ENCODE measurements at places on chromosomes 7 and 10. TPM values are rescaled to one million over a fixed set of nuclear protein-coding genes. Genes with fewer than 3 reads are reported as not detected.

The NANOS1 gene
- total RNA-seq = 34.0 TPM

The TMEM140 gene
- total RNA-seq = not detected

DNA sequence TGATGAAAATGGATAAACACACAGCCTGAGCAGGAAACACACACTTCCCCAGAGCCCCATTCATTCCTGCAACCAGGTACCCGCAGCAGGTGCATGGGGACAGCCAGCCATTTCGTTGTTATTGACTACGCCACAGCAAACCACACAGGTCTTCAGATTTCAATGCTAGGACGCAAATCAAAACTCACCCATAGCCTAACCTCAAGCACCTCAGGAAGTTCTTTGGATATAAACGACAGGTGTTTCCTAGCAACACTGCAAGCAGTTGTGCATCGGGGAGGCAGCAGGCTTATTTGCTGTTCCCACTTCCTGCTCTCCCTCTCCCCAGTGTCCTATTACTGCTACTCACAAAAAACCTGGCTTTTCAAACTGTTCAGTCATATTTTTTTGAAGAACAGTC lies 176.5 kb upstream of the FRMD4A start:
- H3K36me3 ChIP-seq = peaks cover 9% of the 10 kb centered on the region
- peaks cover 4% of the 10 kb centered on the region for H3K27me3 ChIP-seq
- H3K4me3 ChIP-seq = no peak overlapping the region
- H3K4me1 ChIP-seq = no peaks in the 10 kb centered on the region

DNA sequence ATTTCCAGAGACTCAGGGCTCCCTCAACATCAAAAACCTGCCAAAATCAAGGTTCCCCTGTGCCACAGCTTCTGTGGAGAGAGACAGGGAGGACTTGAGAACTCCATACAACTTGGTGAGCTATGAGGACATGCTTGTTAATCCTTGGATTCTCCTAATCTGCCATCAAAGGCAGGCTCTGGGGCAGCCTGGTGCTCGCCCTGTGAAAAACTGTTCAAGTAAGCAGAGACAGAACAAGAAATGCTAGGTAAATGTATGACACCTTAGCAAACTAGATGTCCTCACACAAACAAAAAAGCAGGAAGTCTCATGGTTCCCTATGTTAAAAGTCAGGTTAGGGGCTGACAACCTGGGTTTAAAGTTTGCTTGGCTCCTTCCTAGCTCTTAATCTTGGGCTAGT lies 73.6 kb downstream of the ANK3 start:
- H3K36me3 ChIP-seq = no peaks in the 10 kb centered on the region
- no peak overlapping the region for H3K27ac ChIP-seq
- no peak overlapping the region for H3K4me3 ChIP-seq
- no peak for DNase-seq

GRCh38 chr10:95290461-95291364 lies at the start of gene PDLIM1:
Gene PDLIM1 (minus strand): TSS chr10:95291003. CDS start chr10:95290915, 88 bp downstream.
- peaks cover 3% of the 10 kb centered on the region for H3K4me1 ChIP-seq
- peak; percentile 62 for DNase-seq
- no peaks in the 10 kb centered on the region for H3K36me3 ChIP-seq
- H3K27ac ChIP-seq = no peak within 1 kb of the TSS
- peak within 1 kb of the TSS; percentile 85 for H3K4me3 ChIP-seq
- peaks cover 24% of the 10 kb centered on the region for H3K27me3 ChIP-seq

DNA sequence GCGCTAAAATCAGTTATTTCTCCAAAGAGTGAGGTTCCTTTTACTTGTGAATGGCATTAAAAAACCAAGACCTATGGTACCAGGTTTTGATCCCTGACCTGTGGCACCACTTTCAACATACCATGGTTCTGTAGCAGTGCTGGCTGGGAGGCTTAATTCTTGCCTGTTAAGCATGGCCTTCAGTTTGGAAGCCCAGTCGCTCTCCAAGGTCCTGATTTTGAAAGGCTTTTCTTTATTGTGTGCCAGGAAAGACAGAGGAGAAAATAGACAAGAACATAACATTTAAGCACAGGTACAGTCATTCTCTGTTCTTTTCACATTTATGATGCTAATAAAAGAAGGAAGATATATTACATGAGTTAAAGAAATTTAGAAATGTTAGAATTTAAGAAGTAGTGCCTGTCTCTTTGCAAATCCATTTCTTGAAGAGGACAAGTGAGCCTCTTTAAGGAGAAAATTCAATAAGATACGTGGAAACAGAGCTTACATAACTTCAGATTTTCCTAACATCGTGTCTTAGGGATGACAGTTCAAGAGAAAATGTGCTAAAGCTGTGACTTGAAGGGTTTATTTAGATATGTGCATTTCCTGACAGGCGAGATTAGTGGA lies 357.6 kb downstream of the DPP6 start:
- no peaks in the 10 kb centered on the region for H3K36me3 ChIP-seq
- H3K27me3 ChIP-seq = no peaks in the 10 kb centered on the region
- DNase-seq = no peak
- no peak overlapping the region for H3K4me3 ChIP-seq

DNA sequence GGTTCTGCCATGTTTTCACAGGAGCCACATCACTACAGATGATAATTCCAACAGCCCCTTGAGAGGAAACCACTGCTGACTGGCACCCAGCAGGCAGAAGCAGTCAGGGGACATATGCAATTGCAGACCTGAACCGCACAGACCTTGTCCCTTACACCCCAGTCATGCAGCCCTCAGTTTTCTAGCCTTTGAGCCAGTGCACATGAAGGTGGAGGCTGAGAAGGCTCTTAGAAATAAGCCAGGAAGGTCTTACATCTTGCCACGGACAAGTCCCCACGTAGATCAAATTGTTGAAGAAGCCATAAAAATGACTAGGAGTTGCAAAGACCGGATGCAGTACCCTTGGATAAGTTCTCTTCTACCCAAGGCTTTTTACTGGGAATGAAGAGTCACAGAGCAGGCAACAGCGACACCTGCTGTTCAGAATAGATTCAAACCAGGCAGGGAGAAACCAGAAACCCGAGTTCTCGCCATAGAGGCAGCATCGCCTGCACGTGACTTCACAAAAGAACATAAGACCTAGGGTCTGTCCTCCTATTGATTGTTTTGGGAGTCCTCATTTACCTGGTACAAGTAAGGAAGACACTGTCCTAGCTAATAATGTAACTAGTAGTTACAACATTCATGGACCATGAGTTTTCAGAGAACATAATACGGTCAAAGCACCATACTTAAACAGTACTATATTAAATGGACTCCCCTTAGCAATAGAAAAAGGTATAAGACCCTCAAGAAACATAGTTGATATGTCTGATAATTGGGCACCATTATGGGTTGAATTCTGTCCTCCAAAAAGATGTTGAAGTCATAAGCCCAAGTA lies 11.1 kb downstream of the STEAP1B start:
- H3K4me3 ChIP-seq = no peak overlapping the region
- peaks cover 17% of the 10 kb centered on the region for H3K4me1 ChIP-seq
- DNase-seq = peak; percentile 78
- peaks cover 12% of the 10 kb centered on the region for H3K36me3 ChIP-seq

GRCh38 chr7:26197153-26198115 lies 3.1 kb downstream of the HNRNPA2B1 start:
- peaks cover 24% of the 10 kb centered on the region for H3K27me3 ChIP-seq
- peaks cover 20% of the 10 kb centered on the region for H3K4me1 ChIP-seq
- no peak overlapping the region for H3K27ac ChIP-seq
- DNase-seq = no peak
- H3K36me3 ChIP-seq = peaks cover 10% of the 10 kb centered on the region
- H3K4me3 ChIP-seq = peak overlapping the region; percentile 100

DNA sequence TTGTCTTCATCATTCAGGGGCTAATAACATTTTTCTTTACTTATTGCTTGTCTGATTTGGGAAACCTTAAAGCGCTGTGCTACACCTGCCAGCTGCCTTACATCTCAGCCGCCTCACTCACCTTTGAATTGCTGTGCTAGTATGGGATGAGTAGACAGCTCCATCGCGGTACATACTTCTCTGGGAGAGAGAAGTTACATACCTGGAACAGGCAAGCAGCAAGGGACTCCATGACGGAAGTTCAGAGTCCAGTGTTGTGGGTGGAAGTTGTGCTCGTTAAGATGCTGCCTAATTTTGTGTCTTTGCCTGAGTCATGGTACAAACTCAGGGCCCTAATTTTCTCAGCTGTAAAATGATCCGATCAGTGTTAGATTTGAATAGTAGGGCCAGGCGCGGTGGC lies 1.9 kb downstream of the NUB1 start:
- no peaks in the 10 kb centered on the region for H3K4me1 ChIP-seq
- H3K27me3 ChIP-seq = no peaks in the 10 kb centered on the region
- H3K27ac ChIP-seq = no peak overlapping the region
- H3K4me3 ChIP-seq = no peak overlapping the region

DNA sequence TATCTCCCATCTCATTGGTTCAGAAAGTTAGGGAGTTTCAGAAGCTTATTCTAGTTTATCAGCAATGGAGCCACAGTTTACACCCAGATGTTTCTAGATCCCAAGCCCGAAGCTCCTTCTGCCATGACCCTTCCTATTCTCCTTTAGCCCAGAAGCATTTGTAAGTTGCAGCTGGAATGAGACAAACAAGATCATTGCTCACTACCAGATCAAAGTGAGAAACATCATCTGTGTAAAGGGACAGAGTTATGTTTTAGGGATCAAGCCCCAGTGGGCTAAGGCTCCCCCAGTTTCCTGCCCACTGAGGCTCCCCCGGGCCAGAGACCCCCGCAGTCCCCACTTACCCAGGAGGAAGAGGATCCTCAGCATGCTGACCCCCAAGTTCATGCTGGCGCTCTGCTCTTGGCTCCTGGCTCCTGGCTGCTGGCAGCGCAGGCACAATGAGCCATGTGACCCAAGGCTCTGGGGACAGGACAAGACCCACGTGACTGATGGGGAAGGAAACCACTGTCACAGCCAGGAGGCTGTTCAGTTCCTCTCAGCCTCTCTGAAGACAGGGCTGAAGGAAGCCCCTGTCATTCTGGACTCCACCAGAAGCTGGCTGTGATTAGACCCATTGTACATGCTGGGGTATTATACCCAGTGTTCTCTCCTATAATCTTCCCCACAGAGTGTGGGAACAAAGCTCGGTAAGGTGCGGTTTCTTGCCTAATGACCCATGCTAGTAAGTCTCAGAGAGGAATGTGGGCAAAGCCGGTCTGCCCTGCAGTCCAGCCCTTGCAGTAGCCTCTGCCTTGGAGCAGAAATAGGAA lies at the start of gene TMEM273:
Gene TMEM273 (minus strand): TSS at position 442 of the 812 bp plus-strand sequence. CDS start 55 bp downstream, at position 387.
- no peak for DNase-seq
- no peaks in the 10 kb centered on the region for H3K4me1 ChIP-seq
- H3K27me3 ChIP-seq = peaks cover 4% of the 10 kb centered on the region
- H3K4me3 ChIP-seq = no peak within 1 kb of the TSS

DNA sequence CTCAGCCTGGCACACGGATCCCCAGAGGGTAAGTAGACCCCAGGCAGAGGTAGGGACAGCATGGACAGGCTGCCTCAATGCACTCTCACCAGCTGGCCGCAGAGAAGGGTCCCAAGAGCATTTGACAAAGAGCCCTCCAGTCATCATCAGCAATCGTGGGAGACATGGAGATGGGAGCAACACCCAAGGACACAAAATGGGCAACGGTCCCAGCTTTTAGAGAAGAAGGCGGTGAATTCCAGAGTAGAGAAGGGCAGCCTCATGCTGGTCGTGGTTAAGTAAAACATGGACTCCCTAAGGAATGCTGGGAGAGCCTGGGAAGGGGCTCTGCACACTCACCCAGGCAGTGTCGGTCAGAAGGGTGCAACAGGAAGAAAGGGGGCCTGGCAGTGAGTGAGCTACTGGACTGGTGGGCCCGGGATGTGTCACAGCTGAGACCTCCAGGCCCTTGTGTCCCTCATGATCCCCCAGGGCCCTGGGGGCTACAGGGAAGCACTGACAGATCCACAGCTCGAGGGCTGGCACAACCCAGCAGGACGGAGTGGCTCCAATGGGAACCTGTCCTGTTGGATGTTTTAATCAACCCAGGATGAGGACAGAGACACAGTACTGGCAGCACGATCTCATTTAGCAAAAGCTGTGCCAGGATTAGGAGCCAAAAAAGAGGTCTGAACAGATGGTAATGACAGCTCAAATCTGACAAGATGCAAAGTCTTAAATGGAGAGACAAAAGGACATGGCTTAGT lies 147.1 kb downstream of the NEURL1 start:
- DNase-seq = no peak
- peaks cover 4% of the 10 kb centered on the region for H3K36me3 ChIP-seq
- peaks cover 2% of the 10 kb centered on the region for H3K27me3 ChIP-seq
- H3K4me3 ChIP-seq = peak overlapping the region; percentile 36
- peaks cover 25% of the 10 kb centered on the region for H3K4me1 ChIP-seq

DNA sequence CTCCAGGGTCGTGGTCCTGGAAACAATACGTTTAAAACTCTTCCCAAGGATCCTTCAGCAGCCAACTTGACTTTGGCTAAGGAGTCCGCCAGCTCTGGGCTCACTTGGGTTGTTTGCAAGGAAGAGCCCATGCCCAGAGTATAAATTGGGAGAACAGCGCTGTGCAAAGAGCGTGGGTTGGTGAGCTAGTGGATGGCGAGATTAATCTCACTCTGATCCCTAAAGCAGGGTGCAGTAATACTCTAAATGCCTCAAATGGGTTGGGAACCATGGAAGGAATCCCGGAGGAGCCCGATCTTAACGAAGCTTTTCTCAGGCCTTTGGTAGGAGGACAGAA lies 495 bp upstream of the SDHAF3 start:
- H3K4me3 ChIP-seq = peak overlapping the region; percentile 99
- no peaks in the 10 kb centered on the region for H3K36me3 ChIP-seq
- peaks cover 11% of the 10 kb centered on the region for H3K4me1 ChIP-seq
- H3K27me3 ChIP-seq = peaks cover 3% of the 10 kb centered on the region
- no peak for DNase-seq

DNA sequence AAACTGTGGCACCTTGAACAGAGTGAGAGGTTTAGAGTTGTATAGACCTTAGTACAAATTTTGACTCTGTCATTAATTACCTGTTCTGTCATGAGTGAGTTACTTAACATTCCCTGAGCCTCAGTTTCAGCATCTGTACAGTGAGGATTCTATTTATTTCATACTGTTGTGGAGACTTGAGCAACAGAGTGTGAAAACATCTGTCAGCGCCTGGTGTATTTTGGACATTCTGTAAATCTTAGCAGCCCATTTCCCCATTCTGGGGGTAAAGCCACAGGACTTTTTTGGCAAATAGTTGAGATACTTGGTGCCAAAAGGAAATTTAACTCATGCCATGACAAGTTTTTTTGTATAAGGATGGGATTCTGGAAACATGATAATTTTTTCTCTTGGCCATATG lies 94.8 kb downstream of the AUTS2 start:
- H3K4me1 ChIP-seq = peaks cover 42% of the 10 kb centered on the region
- no peak overlapping the region for H3K27ac ChIP-seq
- DNase-seq = no peak

GRCh38 chr10:2121929-2122328 lies 384.6 kb upstream of the ADARB2 start:
- no peak overlapping the region for H3K4me3 ChIP-seq
- peaks cover 19% of the 10 kb centered on the region for H3K4me1 ChIP-seq
- H3K27ac ChIP-seq = no peak overlapping the region
- no peak for DNase-seq
- no peaks in the 10 kb centered on the region for H3K36me3 ChIP-seq
- peaks cover 7% of the 10 kb centered on the region for H3K27me3 ChIP-seq

- H3K36me3 ChIP-seq = no peaks in the 10 kb centered on the region
- peaks cover 5% of the 10 kb centered on the region for H3K27me3 ChIP-seq
- H3K4me1 ChIP-seq = no peaks in the 10 kb centered on the region
- no peak overlapping the region for H3K4me3 ChIP-seq
These were observed 33.9 kb downstream of the MYL10 start for GRCh38 chr7:101595246-101595645.
